ENCODE measurements at places on chromosomes 3 and 15.

DNA sequence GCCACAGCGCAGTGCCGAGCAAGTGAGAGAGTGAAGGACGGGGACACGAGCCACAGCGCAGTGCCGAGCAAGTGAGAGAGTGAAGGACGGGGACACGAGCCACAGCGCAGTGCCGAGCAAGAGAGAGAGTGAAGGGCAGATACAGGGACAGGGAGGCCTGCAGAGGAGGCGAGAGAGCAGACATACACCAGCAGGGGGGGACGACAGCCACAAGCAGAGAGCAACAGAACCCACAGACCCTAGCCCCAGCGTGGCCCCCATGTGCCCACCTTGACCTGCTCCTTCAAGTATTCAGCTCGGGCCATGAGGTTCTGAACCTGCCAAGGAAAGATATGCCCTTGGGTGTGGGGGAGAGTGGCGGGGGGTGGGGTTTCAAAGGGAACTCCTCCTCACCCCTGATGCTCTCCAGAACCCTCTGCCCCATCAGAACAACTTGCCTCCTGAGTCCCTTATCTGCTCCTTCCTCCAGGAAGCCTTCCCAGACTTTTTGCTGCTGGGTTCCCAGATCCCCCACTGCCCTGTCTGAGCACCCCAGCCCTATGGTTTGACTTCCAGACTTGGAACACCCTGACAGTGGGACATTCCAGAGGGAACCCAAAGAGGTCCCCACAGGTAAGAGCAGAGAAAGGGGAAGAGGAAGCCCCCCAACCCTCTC lies 5.3 kb downstream of the ULK3 start:
- no peak for DNase-seq

GRCh38 chr3:20310629-20311028 lies 124.6 kb upstream of the SGO1 start:
- DNase-seq = no peak

DNA sequence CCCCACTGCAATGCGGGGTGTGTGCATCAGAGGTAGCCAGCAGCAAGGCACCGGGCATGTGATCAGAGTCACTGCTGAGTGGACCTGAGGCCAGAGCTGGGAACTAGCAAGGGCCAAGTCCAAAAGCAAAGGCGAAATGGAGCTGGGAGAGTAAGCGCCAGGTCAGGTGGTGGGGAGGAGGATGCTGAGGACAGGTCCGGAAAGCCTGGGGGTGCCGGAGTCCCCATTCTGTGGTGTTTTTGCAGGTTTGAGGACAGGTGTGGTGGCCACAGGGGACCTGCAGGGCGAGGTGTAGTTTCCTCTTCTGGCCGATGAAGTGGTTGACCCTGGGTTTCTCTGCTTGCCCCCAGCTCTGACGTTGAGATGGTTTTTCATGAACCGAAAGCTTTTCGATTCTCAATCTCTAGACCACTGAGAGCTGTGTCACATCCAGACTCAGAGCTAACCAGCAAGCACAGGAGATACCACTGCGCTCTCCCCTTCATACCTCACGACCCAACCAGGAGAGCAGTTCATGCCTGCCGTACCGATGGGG lies 35.0 kb upstream of the HES1 start:
- DNase-seq = no peak

- no peak for DNase-seq
Observed at GRCh38 chr15:37814847-37815515, 119.5 kb upstream of the TMCO5A start.

Measured in effector memory CD4-positive, alpha-beta T cell (primary cell).